ENCODE measurements at places on chromosomes 6 and 20.

- no peak for DNase-seq
Observed at GRCh38 chr6:116165596-116165995, 39.7 kb upstream of the COL10A1 start.

- peak; percentile 80 for DNase-seq
Observed at GRCh38 chr6:38493931-38494547, 145.7 kb downstream of the BTBD9 start.

- no peak for DNase-seq
Observed at GRCh38 chr6:79196912-79197311, 37.6 kb downstream of the HMGN3 start.

- DNase-seq: no peak
Observed at GRCh38 chr20:36228770-36229169, 7.5 kb upstream of the AAR2 start.

DNA sequence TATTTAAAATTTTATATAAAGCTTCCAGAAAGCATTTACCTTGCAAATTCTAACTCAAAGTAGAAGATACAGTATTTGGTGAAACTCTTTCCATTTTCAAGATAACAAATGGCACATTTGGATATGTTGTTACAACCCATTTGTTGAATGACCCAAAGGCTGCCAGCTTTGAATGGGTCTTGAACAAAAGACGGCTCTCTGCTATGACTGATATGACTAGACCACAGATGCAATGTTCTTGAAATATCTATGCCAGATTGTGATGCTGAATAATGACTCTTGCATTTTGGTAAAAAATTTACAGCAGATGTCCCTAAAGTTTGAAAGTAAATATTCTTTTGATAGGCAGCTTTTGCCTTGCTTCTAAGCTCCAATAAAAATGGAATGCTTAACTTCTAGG lies 99.6 kb downstream of the HTR1B start:
- DNase-seq: no peak

DNA sequence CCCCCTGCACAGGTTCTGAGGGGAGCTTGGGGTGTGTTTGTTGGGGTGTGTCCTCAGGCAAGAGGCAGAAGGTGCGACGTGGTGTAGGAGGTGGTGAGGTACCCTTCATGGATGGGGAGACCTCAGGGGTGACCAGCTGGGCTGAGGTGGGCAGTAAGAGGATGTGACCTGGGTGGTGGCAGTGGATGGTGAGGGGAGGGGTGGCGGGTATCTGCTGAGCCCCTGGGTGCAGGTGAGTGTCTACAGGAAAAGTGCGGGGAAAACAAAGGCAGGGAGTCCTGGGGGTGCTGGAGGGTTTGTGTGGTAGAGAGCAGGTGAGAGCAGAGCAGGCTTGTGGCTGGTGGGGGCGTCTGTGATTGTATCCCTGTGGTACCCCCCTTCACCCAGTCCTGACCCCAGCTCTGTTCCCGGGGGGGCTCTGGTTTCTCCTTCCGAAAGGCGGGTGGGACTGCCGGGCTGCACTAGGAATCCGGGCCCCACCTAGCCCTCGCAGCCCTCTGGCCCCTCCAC lies 631 bp downstream of the RAET1L start:
- DNase-seq: no peak

DNA sequence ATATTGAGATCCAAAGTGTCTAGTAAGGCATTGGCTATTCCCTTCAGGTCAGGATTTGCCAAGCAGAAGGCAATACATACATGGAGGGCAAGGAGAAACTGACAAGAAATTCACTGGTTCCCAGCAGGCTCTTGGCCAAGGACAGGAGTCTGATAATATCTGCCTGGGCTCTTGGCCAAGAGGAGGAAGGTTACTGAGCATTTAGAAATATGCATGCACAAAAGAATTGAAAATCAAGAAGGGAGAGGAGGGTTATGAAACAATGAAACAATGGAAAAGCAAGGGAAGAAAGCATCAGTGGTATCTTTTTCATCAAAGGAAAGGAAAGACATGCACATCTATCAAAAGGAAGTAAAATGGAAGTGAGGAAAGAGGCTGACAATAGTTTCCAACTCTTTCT lies 42.4 kb downstream of the ARHGAP18 start:
- no peak for DNase-seq

DNA sequence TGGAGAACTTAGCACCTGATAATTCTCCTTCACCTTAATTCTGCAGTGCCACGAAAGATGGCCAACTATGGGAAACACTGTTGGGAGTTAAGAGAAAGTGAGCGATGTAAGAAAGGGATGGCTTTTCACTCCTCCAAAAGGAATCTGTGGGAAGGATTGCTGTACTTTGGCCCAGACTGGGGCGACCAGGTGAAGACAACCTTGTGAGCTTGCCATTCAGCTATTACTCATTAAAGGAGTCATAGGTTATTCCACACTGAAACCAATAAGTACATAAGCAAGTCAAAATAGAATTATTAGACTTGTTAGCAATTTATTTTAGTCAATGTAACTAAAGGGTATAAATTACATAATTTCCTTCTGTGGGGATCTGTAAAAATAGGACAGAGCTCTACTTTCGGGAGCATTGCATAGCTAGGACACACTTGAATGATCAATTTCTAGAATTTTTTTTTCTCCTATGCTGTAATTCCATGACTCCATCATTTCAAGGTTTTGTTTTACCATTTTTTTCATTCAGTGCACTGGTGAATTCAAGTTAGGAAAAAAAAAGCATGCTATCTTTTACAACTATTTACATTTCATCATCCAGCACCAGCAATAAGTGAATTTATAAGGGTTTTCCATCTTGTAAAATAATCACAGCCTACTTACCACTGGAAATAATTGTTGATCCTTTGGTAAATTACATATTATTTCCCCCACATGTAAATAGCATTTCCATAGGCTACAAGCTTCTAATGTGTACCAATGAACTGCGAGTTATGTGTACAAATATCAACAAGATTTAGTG lies 231.7 kb downstream of the SIM1 start:
- no peak for DNase-seq

Data from hippocampal formation (tissue), 2 donors.